AG04450 (cell line): ENCODE measurements at places on chromosomes 12 and 14.

DNA sequence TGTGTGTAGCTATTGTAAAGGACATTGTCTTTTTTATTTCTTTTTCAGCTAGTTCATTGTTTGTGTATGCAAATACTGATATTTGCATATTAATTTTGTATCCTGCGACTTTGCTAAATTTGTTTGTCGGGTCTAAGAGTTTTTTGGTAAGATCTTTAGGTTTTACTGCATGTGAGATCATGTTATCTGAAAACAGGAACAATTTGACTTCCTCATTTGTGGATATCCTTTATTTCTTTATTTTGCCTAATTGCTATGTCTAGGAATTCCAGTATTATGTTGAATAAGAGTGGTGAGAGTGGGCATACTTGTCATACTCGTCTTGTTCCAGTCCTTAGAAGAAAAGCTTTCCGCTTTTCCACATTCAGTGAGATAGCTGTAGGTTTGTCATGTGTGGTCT lies 28.8 kb downstream of the SIX4 start:
- no peak for DNase-seq

DNA sequence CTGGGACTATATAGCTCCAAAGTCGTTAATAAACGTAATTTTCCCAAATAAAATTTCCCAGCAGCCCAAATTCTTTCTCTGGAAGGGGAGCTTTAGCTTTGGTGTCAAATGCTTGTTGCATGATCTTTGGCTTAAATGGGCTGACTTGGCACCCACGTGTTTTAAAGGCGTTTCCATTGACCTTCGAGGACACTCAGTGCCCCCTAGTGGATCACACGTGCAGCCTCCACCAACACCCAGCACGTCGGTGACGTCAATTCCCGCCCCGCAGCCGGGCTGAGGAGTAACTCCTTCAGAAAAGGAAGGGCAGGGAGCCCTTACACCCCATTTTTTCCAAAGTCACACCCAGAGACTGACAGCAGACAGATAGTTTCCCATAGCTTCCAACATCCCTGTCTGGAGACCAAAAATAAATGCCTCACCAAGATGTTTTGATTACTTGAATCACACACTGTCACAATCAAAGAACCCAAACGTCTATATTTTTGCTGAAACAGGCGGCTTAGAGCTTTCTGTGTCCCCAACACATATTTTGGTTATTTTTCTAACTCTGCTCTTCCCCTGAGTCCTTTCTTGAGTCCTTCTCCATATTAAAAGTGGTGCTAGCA lies 707.9 kb downstream of the AACS start:
- no peak for DNase-seq

- DNase-seq = no peak
These were observed 11.9 kb downstream of the CFAP54 start for GRCh38 chr12:96501133-96501761.

- DNase-seq = no peak
These were observed 618 bp upstream of the AQP6 start for GRCh38 chr12:49972129-49972528.
